Fibroblast of gingiva (primary cell): ENCODE measurements at places on chromosomes 2 and 18.

DNA sequence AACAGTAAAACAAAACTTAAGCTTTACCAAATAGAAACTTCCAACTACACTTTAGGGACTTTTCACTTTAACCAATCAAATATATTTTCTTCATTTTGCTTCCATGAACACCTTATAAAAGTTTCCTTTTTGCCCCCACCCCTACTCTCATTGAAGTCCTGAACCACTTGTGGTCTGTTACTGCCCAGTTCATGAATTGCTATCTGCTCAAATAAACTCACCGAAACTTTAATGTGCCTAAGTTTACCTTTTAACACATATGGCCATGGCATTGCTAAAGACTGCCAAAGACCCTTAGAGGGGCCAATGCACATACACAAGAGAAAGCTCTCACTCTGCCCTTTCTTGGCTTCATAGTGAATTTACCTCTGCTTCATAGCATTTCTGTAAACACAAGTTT is 195.3 kb downstream of the RND3 start:
- DNase-seq: no peak

GRCh38 chr2:96832754-96833507 is 10.9 kb downstream of the ANKRD23 start:
- DNase-seq: no peak

DNA sequence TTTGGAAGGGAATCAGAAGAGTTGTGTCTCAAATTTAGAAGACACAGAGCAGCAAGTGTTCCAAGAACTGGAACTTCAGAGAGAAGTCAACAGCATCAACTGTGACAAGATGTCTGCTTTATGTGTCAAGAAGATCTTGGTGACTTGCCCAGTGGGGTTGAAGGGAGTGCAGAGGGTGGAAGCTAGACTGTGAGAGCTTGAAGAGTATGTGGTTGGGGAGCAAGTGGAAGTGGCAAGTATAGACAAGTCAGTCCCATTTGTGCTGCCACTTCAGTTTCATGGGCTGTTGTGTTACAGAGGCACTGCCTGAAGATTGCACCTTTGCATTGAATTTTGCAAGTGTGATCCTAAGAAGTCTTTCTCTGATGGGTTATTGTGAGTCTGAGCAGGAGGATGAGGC is 68.7 kb upstream of the MC2R start:
- DNase-seq: no peak

DNA sequence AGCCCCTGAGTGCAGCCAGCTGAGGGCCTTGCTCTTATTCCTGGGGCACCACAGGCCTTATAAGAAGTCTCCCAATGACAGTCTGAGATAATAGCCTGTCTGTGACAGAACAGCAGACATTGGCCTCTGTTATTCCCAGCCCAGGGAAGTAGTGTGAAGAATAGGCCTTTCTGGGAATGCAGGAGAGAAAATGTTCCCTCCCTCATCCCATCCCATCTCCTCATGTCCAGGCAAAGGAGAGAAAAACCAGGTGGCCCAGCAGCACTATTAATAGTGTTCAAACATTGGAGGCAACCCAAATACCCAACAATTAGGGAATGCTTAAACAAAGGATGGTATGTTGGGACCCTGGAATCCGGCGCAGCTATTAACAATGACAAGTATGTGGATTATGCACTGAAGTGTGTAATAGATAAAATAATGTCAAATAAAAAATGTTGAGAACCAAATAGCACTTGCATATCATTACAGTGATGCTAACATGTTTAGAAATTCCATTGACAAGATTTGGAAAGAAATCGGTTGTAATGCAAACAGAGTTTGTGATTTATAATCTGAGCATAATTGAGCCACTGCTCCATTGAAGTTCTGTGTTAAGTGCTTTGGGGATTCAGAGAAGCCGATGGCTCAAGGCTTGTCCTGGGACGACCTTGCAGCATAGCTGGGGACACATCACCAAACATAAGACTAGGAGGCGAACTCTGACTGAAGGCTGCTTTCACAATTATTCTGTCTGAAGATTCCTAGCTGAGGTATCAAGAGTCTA is 69.3 kb downstream of the LBH start:
- DNase-seq: peak; percentile 9

DNA sequence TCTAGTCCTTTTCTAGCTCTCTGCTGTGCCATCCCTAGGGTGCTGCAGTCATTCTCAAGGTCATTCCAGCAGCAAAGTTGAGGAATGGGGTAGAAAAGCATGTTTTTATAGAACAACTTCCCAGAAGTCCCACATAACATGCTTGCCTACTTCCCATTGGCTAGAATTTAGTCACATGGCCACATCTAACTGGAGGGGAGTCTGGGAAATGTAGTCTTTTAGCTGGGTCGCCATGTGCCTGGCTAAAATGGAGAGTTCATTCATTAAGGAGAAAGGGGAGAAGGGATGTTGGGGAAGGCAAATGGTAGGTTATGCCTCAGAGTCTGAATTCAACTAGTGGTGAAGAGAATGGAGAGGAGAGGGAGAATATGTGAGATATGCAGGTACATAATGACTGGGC is 85.7 kb downstream of the SLC4A3 start:
- DNase-seq: no peak

DNA sequence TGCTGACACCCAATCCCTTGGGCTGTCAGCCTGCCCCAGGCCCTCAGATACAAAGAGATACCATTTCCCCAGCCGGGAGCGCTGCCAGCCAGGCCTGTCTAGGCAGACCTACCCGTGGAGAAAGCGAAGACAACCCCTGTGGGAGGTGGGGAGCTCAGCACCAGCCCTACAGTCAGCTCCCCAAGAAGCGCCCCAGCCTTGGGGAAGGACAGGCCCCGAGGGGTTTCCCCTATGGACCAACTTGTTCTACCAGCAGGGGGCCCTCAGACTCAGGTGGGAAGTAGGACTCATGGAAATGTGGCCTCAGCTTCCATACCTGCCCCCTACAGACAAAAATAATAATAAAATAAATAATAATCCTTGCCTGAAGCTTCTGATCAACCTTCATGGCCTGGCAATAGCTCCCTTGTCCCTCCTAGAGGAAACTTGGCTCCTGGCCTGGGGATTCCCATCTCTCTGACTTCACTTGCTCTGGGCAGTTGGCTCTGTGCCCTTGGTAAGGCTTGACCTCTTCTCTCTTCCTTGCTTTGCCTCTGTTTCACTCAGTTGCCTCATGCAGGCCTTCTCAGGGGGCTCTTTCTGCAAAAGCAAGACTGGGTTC is 7.0 kb downstream of the SLC35F6 start:
- DNase-seq: peak; percentile 91

GRCh38 chr2:238090887-238091286 is 9.3 kb upstream of the ESPNL start:
- DNase-seq: no peak

DNA sequence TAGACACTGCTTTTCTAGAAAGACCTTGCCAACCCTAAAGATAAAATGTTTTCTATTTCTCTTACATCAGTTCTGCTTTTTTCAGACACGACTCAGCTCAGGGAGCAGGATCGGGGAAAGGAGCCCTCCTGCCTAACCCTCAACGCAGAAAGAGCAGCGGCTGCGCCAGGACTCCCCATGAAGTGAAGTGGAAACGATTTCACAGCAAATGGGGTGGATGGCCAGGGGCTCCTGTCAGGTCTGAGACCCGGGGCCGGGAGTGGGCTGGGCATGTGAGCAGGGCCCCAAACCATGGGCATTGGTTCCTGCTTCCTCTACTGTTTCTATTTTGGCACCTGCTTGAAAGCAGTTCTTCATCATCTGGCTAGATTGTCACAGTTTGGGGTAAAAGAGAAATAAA is 89.4 kb upstream of the PXDN start:
- no peak for DNase-seq

DNA sequence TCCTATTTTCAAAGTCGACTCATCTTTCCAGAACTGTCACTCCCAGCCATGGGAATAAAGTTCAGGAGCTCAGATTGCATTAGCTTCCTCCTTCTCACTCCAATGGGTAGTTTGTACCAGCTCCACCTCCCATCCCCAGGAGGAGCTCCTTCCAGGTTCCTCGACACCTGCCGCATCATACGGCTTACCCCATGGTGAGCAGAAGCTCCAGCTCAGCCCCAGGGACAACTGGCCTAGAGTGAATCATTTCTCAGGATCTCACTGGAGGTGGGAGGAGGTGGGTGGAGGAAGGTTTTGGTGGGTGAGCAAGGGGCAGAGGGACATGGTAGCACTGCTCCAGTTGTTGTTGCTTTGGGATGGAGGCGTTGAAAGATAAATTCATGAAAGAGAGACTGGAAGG is 196.3 kb upstream of the PKDCC start:
- DNase-seq: no peak
